Tibial artery (tissue), 4 donors: ENCODE measurements at places on chromosomes 16 and 17.

GRCh38 chr16:84483882-84484565 lies 20.4 kb downstream of the MEAK7 start:
- no peak overlapping the region for H3K4me3 ChIP-seq
- no peaks in the 10 kb centered on the region for H3K27me3 ChIP-seq
- H3K36me3 ChIP-seq: peaks cover 73% of the 10 kb centered on the region
- H3K4me1 ChIP-seq: no peaks in the 10 kb centered on the region
- DNase-seq: no peak

GRCh38 chr16:87201052-87201451 lies 116.1 kb downstream of the C16orf95 start:
- peaks cover 30% of the 10 kb centered on the region for H3K4me1 ChIP-seq
- DNase-seq: peak; percentile 95
- no peaks in the 10 kb centered on the region for H3K36me3 ChIP-seq

GRCh38 chr17:45743626-45744326 lies 40.3 kb upstream of the CRHR1 start:
- no peaks in the 10 kb centered on the region for H3K4me1 ChIP-seq
- no peaks in the 10 kb centered on the region for H3K27me3 ChIP-seq
- peak; percentile 45 for DNase-seq
- H3K27ac ChIP-seq: no peak overlapping the region
- no peaks in the 10 kb centered on the region for H3K36me3 ChIP-seq
- H3K4me3 ChIP-seq: no peak overlapping the region

DNA sequence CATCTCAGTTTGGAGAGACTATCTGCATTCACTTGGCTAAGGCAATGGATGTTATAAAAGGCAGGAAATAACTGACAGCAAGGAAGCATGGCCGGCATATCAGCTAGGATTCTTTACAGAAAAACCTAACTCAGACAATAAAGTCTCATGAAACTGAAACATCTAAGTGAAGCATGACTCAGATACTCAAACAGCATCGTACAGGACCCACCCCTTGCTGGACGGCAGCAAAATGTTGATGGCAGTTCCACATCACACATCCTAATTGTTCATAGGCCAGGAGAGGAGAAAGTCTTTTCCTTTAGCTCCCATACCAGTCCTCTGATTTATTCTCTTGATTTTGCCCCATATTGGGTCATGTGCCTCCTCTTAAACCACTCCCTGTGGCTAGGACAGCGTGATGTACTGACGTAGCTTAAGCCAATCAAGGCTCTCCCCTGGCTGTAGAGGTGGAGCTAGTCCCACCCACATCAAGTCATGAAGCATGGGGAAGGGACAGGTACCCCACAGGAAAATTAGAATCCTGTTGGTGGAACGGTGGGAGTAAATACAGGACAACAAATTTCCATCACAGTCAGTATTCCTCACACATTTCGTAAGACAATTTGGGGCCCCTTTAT lies 178.9 kb downstream of the IRX3 start:
- peaks cover 16% of the 10 kb centered on the region for H3K36me3 ChIP-seq
- H3K27me3 ChIP-seq: no peaks in the 10 kb centered on the region
- no peak overlapping the region for H3K27ac ChIP-seq
- H3K4me3 ChIP-seq: no peak overlapping the region
- no peak for DNase-seq
- no peaks in the 10 kb centered on the region for H3K4me1 ChIP-seq

- no peak for DNase-seq
- no peaks in the 10 kb centered on the region for H3K36me3 ChIP-seq
These were observed 38.2 kb upstream of the GNG13 start for GRCh38 chr16:838741-839140.

DNA sequence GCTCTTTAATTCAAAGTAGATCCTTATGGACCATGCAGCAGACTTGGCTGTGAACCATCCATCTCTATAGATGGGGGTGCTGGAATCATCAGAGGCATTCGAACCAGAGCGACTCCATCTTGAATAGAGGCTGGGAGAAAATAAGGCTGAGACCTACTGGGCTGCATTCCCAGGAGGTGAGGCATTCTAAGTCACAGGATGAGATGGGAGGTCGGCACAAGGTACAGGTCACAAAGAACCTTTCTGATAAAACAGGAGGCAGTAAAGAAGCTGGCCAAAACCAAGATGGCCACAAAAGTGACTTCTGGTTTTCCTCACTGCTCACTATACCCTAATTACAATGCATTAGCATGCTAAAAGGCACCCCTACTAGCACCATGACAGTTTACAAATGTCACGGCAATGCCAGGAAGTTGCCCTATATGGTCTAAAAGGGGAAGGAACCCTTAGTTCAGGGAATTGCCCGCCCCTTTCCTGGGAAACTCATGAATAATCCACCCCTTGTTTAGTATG lies 89.2 kb upstream of the BRD7 start:
- H3K27ac ChIP-seq: no peak overlapping the region
- H3K36me3 ChIP-seq: no peaks in the 10 kb centered on the region
- H3K27me3 ChIP-seq: peaks cover 21% of the 10 kb centered on the region
- no peaks in the 10 kb centered on the region for H3K4me1 ChIP-seq

DNA sequence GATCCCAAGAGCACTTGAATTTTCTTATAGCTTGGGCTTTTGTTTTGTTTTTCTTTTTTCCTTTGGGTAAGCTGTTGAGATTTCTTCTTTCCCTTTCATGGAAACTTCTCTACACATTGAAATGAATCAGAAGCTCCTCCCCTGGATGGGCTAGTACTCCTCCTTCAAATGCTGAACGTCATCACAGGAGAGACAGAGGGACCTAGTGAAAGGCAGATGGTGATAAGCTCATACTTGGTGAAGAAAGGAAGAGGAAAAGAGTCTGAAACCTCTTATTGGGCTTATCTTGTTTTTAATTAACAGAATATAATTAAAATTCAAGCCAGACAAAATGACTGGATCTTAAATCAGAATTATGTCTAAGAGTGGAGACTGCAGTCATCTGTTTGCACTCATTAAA lies 147.3 kb downstream of the SNX11 start:
- no peaks in the 10 kb centered on the region for H3K4me1 ChIP-seq
- no peak for DNase-seq
- H3K27ac ChIP-seq: no peak overlapping the region
- no peaks in the 10 kb centered on the region for H3K27me3 ChIP-seq
- no peak overlapping the region for H3K4me3 ChIP-seq

GRCh38 chr17:67109111-67109510 lies 64.8 kb downstream of the CACNG1 start:
- H3K36me3 ChIP-seq: peaks cover 77% of the 10 kb centered on the region
- DNase-seq: no peak
- H3K4me1 ChIP-seq: no peaks in the 10 kb centered on the region

- no peak overlapping the region for H3K27ac ChIP-seq
- H3K36me3 ChIP-seq: no peaks in the 10 kb centered on the region
- no peak overlapping the region for H3K4me3 ChIP-seq
- H3K27me3 ChIP-seq: no peaks in the 10 kb centered on the region
- DNase-seq: no peak
- H3K4me1 ChIP-seq: no peaks in the 10 kb centered on the region
These were observed 606.2 kb downstream of the WWOX start for GRCh38 chr16:78705694-78706093.

GRCh38 chr16:51168755-51169154 lies 17.7 kb upstream of the SALL1 start:
- H3K4me1 ChIP-seq: no peaks in the 10 kb centered on the region
- H3K27ac ChIP-seq: no peak overlapping the region
- no peak for DNase-seq
- H3K27me3 ChIP-seq: no peaks in the 10 kb centered on the region
- H3K36me3 ChIP-seq: no peaks in the 10 kb centered on the region
- no peak overlapping the region for H3K4me3 ChIP-seq

DNA sequence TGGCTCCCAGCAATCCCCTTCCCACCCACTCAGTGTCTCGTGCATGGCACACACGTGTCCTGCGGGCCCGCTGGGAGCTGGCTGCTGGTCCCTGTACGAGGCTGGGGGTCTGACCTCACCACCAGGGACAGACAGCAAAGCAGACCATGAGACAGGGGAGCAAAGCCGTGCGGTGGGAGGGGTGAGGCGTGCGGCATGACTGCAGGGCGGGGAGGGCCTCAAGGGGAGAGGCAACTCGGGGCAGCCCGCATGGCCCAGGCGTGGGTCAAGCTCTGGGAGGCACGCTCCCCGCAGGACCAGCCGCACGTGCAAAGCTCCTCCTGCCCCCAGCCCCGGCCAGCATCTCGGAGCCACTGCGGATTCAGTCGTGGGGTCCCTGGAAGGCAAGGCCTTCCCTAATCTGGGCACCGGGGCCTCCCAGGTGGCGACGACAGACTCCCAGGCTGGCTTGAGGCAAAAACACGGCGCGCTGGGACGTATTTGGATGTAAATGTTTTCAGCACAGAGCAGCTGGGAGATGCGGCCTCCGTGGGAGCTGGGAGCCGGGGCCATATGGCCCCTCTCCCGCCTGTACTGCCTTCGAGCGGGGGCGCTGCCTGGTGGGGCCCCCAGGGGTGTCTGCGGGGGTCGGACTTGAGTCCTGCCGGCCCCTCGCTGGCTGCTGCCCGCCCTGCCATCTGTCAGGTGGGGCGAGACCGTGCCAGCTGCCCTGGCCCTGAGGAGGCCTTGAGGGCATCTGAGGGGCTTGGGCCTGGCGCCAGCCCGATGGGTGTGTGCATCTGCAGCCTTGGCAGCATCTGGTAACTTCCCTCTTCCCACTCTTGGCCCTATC lies 12.2 kb upstream of the CBFA2T3 start:
- no peak overlapping the region for H3K4me3 ChIP-seq
- H3K4me1 ChIP-seq: no peaks in the 10 kb centered on the region
- H3K27me3 ChIP-seq: no peaks in the 10 kb centered on the region
- H3K36me3 ChIP-seq: no peaks in the 10 kb centered on the region

DNA sequence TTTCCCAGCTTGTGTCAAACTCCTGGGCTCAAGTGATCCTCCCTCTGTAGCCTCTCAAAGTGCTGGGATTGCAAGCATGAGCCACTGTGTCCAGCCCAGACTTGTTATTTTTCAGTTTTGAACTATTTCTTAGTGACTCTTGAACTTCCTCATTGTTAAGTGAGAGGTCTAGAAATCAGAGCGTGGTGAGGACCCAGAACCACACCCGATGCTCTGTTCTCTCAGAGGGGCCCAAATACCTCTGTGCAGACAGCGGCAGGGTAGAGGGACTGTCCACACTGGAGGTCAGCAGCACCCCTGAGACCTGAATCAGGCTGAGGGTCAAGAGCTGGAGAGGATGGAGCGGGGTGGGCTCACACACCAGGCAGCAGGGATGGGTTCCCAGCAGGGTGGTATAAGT lies 47.7 kb upstream of the MEAK7 start:
- H3K27ac ChIP-seq: no peak overlapping the region
- no peaks in the 10 kb centered on the region for H3K36me3 ChIP-seq
- no peak for DNase-seq
- no peaks in the 10 kb centered on the region for H3K4me1 ChIP-seq

GRCh38 chr17:3944485-3945388 lies 19.5 kb downstream of the ATP2A3 start:
- peak overlapping the region; percentile 31 for H3K4me3 ChIP-seq
- DNase-seq: no peak
- H3K27me3 ChIP-seq: no peaks in the 10 kb centered on the region
- peaks cover 3% of the 10 kb centered on the region for H3K4me1 ChIP-seq

GRCh38 chr17:41811549-41812380 lies at the start of gene P3H4:
Gene P3H4 (minus strand): TSS chr17:41811949. CDS start chr17:41811915, 34 bp downstream.
- H3K4me3 ChIP-seq: peak within 1 kb of the TSS; percentile 84
- peak within 1 kb of the TSS; percentile 78 for H3K27ac ChIP-seq
- peaks cover 13% of the 10 kb centered on the region for H3K36me3 ChIP-seq
- DNase-seq: peak; percentile 88
- H3K27me3 ChIP-seq: no peaks in the 10 kb centered on the region
- peaks cover 40% of the 10 kb centered on the region for H3K4me1 ChIP-seq

DNA sequence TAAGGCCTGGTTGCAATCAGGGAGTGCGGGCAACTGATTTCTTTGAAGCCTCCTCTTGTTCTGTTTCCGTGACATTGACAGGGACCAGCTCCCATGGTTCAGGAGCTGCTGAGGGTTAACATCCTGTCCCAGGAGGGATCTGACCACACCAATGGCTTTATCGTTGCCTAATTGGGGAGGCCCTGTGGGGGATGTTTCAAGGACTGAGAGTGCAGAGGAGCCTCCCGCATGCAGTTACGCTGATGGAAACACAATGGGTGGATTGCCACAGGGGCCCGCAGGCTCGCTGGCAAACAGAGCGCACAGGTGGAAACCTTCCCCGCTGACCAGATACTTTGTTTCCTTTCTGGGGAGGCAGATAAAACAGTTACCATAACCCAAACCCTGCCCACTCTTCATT lies 23.8 kb upstream of the ABCC1 start:
- H3K4me3 ChIP-seq: no peak overlapping the region
- DNase-seq: no peak
- H3K4me1 ChIP-seq: no peaks in the 10 kb centered on the region
- no peaks in the 10 kb centered on the region for H3K27me3 ChIP-seq
- no peaks in the 10 kb centered on the region for H3K36me3 ChIP-seq

DNA sequence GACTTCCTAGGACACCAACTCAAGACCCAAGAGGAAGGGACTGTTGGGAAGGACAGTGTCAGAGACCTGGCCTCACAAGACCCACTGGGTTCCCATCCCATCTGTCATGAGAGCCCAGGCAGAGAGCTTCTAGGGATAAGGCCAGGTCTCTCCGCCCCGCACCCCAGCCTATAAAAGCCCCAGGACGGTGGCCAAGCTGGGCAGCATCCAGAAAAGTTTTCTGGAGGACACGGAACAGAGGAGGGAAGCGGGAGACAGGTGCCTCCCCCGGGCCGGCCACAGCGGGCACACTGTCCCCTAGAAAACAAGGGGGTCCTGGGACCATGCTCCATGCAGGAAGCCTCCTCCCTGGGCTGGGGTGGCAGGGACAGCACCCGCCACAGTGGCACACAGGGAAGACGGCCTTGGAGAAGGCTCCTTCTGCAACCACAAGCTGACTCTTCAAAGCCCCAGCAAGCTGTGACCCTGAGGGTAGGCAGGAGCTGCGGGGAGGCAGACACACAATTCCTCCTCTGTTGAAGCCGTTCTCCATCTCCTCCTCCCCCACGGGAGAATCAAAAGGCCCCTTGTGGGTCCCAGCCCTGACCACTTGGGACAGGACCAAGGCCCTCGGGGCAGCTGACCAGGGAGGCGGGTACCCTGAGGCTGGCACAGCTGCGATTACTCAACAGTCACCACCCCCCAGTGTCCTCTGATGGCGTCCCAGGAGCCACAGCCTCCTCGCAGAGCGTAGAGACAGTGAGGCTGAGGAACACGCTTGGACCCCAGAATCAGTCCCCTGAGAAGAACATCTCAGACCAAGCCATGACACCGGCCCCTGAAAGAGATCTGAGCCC lies 26.1 kb downstream of the TRPV3 start:
- H3K27me3 ChIP-seq: peaks cover 65% of the 10 kb centered on the region
- no peaks in the 10 kb centered on the region for H3K4me1 ChIP-seq
- no peak overlapping the region for H3K4me3 ChIP-seq
- no peaks in the 10 kb centered on the region for H3K36me3 ChIP-seq
- DNase-seq: peak; percentile 56

GRCh38 chr16:2777231-2777902 lies at the start of gene ELOB:
Gene ELOB (minus strand): TSS chr16:2777280. CDS start chr16:2777239, 41 bp downstream.
- peaks cover 29% of the 10 kb centered on the region for H3K4me1 ChIP-seq
- H3K4me3 ChIP-seq: peak within 1 kb of the TSS; percentile 77
- peak; percentile 93 for DNase-seq
- peaks cover 6% of the 10 kb centered on the region for H3K36me3 ChIP-seq

GRCh38 chr16:2208308-2208707 lies 2.4 kb downstream of the BRICD5 start:
- H3K4me3 ChIP-seq: no peak overlapping the region
- H3K27ac ChIP-seq: no peak overlapping the region

- DNase-seq: peak; percentile 75
- no peaks in the 10 kb centered on the region for H3K36me3 ChIP-seq
- H3K27ac ChIP-seq: no peak overlapping the region
- no peak overlapping the region for H3K4me3 ChIP-seq
- no peaks in the 10 kb centered on the region for H3K4me1 ChIP-seq
These were observed 23.5 kb downstream of the SMTNL2 start for GRCh38 chr17:4607773-4608187.
